Cortex of kidney (tissue), 1 donor: ENCODE measurements at places on chromosomes 1 and 21.

DNA sequence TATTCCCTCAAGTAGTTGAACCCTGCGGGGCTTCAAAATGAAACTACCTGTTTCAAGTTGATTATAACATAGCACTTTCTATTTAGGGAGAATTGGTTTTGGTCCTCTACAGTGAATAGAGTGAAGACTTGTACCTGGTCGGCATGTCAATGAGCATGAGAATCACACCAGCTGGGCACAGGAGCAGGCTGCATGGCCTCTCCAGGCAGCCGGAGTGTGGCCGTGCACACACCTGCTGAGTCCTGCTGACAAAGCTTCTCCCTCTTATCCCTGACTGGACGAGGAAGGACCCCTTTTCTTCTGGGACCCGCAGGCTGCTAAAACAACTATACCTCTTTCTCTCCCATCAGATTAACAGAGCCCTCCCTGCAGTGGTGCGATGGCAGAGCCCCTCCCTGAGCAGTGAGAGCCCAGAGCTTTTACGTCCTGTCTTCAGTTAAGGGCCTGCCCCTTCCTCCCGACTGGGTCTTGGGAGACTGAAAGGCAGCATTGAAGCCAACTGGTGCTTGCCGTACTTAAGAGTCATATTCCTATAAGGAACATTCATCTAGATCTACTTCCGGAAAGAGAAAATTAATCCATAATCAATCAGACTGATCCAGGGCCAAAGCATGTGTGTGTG, 124.9 kb downstream of the CAPN8 start:
- DNase-seq, result no peak

GRCh38 chr1:236103059-236103458, 38.2 kb upstream of the NID1 start:
- DNase-seq, result no peak

DNA sequence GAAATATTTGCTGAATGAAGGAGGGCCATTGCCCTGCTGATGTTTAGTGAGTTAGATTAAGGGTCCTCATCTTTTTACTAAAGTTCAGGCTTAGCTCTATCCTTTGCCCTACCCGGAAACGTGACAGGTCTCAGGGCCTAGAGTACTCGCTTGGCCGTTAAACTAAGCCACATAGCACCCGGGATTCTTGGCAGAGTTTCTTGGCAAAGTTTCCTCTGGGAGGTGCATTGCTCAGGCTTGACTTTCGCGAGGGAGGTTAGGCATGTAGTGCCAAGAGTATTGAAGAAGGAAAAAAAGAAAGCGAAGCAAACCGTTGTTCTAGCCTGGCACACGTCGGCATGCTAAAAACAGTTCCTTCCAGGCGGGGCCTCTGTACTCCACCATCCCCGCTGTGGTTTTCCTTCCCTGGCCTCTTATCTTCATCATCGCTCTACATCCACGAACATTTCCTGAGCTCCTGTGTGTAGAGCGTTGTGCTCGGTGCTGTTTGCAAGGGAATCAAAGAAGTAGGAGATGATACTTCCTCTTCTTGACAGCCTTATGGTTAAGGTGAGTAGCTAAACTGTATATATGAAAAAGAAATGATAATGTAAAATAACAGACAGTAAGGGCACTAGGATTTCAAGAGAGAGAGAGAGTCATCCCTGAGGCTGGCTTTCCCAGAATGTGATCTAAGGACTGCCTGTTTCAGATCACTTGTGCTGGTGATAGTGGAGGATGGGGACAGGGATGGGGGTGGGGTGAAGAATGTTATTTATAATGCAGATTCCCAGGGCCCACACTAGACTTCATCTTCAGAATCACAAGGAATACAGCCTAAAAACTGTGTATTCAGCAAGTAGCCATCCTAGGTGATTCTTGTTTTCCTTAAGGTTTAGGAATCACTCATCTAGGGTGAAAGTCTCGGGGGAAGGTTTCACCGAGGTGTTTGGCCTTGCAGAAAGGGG, 18.8 kb downstream of the RNF220 start:
- no peak for DNase-seq

DNA sequence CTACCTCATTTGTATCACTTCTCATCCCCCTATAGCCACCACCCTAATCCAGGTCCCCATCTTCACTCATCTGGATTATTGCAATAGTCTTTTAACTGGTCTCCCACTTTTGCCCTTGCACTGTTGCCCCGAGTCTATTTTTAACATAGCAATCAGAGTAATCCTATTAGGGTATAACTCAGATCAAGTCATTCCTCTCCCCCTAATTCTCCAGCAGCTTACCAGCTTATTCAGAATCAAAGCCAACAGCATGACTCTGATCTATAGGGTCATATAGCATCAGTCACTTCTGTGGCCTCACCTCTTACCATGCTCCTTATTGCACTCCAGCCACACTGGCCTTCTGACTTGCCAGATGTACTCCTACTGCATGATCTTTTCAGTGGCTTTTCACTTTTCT, 140.7 kb downstream of the PAPPA2 start:
- no peak for DNase-seq

GRCh38 chr1:211723273-211723672, 47.9 kb upstream of the NEK2 start:
- no peak for DNase-seq

GRCh38 chr1:9253004-9253403, 18.4 kb downstream of the H6PD start:
- DNase-seq, result no peak

DNA sequence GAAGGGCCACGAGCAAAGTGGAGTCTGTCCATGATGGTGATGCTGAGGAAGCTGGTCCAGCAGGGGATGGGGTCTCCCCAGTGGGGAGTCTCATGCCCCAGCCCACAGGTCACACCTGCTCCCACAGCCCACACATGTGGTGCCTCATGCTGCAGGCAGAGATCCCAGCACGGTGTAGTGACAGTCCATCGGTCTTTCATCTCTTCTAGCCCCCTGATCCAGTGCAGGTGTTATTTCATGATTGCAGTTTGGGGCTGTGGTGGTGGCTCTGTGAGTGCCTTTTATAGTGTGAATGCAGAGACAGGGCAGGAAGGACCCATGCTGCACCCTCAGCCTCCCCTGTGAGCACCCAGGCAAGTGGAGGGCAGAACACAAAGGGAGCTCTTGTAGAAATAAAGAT, 45.0 kb downstream of the UBASH3A start:
- DNase-seq, result no peak

GRCh38 chr1:70348399-70349165, 5.9 kb downstream of the ANKRD13C start:
- no peak for DNase-seq

- DNase-seq, result no peak
Measured at GRCh38 chr1:68308034-68308433, 75.7 kb upstream of the WLS start.

GRCh38 chr1:170729225-170730002, 65.5 kb downstream of the PRRX1 start:
- no peak for DNase-seq

DNA sequence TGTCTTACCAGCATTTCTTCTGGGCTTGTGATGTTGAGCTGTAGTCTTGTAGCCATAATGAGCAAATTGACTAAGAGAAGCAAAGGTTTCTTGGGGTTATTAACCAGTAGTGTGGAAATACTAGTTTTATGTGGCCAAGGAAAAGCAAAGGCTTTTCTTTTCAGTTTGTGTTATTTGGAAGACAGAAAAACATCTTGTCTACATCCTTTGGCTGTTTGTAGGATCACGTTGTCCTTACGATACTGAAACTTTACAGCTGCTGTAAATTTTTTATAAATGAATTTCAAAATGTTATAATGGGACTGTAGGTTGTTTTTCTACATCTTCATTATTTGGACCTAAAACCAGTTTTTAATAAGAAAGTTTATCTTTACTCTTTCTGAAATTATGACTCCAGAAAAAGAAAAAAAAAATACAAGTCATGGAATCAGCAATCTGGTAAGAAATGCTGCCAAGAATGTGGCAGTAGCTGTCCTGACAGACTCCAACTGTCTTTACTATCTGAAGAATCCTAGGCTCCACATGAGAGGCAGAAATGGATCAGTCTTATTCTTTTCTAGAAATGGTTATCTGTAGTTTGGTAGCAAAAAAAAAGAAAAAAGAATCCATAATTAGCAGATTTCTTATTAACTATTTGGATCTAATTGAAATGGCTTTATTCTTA, 41.6 kb upstream of the QSOX1 start:
- DNase-seq, result no peak

DNA sequence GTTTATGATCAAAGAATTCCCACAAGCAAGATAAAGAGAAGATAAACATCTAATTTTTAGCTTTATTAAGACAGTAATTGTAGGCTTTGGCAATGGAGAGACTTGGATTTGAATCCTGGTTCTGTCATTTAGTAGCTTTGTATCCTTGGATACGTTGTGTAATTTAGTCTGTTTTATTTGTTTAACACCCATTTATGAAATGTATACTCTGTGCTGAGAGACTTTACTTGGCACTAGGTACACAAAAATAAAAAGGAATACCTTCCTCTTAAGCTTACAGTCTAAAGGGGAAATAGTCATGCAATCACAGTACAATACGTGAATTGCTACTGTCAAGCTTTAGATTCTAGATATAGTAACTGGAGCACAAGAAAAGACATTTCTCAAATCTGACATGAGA, 23.8 kb downstream of the ZMPSTE24 start:
- DNase-seq, result no peak

DNA sequence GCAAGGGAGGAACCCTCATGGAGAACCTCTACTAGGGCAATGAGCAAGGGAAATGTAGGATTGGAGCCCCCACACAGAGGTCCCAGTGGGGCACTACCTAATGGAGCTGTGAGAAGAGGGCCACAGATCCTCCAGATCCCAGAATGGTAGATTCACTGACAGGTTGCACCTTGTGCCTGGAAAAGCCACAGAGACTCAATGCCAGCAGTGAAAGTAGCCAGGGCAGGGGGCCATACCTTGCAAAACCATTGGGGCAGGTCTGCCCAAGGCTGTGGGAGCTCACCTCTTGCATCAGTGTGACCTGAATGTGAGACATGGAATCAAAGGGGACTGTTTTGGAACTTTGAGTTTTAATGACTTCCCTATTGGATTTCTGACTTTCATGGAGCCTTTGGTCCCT, 17.9 kb downstream of the CFH start:
- DNase-seq, result no peak

DNA sequence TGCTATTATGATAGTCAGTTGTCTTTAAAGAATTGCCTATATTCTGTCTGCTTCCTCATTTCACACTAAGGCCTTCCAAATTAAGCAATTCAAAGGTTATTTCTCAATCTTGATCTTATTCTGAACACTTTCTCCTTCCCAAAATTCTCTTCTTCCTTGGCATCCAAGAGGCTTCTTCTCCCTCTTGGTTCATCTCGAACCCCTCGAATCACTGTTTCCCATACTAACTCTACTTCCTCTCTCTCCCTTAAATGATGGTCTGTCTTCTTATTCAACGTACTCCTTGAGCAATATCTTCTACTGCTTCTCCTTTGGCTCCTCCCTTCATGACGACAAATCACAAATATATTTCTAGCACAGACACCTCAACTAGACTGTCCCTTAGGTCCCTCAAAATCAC, 4.5 kb downstream of the COPA start:
- DNase-seq, result no peak

GRCh38 chr1:52792036-52792435, 50.5 kb upstream of the ZYG11A start:
- no peak for DNase-seq

DNA sequence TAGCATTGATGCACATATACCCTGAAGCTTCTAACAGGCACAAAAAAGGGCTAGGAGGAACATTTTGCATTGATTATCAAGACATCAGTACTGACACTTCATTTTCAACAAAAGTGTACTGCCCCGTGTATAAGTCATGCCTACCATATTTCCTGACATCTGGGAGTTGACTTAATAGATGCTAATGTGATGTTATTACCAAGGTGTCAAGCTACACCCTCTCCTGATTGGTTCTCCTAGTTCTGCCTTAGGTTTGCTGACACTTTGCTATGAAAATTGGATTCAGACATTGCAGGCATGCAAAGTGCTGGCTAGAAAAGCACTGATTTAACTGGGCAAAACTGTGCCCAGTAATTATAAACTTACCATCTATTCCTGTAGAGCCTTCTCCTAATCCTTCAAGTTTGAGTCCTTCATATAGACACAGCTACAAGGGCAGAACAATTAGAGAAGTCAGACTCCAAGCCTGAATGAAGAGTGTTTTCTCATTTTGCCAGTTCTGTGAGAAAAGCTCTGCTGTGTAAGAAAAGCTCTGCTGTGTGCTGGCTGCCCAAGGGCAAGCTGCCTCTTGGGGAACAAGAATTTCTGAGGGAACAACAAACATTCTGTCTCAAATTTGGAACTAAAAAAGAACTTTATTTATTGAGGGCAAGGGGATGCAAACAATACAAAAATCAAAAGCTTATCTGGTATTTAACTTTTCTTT, 11.2 kb downstream of the S100A10 start:
- no peak for DNase-seq

DNA sequence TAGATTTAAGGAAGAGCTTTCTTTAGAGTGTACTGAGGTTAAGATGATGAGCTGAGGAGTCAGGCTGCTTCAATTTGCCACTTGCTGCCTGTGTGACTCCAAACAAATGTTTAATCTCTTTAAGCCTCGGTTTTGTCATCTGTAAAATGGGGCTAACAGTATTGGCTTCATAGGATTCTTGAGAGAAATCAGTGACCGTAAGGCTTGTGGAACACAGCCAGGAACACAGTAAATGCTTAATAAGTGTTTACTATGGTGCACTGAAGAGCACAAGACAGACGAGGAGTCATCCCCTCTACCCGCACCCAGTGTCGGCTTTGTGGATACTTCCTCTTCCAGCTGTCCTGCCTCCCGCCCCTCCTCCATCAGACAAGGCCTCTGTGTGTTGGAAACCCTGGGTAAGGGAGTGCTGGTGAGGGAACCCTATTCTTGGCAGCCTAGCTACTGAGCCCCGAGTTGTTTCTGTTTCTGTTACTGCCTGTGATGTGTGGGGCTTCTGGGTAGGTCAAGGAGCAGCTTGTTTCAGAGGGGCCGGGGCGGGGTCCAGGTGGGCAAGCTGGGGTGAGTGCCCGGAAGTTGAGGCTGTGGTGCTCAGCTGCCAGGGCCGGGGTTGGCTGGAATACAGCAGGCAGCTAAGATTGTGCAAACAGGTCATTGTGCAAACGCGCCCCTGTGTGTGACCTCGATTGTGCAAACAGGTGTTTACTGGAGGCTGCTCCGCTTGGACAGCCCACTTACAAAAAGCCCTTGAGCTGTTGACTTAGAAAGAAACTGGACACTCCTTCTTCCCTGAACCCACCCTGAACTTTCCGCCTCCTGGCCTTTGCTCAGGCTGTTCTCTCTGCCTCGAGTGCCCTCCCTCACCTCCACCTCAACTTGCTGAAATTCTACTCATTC, 4.0 kb upstream of the CSF3R start:
- DNase-seq, result no peak

GRCh38 chr1:239218301-239218700, 168.1 kb upstream of the CHRM3 start:
- DNase-seq, result no peak
